ENCODE measurements at places on chromosomes 7 and 10.

DNA sequence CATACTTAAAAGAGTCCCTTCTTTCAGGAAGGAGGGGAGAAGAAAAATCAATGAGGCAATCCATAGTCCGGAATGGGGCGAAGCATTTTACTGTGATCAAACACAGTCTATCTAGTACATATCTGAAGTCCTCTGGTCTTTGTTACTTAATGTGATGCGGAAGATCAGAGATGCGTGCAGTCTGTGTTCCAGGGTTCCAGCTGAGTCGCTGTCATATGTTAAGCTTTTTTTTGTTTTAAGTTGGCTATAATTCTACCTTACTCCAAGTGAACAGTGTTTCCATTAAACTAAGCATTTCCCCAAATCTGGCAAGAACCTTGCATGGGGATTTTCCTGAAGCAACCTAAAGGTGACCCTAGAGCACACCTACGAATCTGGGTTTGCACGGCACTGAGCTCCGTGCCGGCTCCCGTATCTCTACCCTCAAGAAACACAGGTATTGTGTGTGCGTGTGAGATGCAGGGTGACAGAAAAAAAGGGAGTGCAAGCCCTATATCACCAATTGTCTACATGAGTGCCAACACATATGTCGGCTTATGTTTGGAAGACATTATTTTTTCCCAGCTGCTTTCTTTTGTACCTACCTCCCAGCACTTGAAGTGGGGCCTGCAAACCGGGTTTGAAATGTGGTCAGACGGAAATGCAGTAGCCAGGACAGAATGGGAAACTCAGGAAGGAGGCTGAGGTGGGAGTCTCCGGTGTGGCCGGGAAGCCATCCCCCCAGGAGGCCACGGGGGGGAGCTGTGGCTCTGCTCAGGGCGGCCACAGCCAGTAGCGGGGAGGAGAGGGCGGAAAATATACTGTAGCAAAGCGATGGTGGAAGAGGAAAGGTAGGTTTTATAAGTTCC is 435.8 kb upstream of the MGMT start:
- peak; percentile 81 for ATAC-seq

GRCh38 chr10:4147245-4147644 is 362.2 kb upstream of the KLF6 start:
- ATAC-seq: no peak

DNA sequence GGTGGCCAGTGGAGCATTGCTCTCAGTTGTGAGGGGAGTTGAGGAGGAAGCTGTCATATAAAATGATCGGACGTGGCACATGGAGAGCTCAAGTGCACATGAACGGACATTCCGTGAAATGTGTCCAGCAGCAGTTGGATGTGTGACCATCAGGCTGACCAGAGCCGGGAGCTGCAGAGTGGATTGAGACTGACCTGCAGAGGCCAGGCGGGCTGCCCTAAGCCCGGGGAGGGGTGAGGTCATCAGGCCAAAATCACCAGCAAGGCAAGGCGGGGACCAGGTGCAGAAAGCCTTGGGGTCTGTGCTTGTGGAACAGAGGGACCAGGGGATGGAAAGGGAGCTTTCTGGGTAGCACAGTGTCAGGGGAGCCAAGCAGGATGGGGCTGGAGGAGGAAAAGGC is 279.5 kb downstream of the CELF2 start:
- ATAC-seq: no peak

DNA sequence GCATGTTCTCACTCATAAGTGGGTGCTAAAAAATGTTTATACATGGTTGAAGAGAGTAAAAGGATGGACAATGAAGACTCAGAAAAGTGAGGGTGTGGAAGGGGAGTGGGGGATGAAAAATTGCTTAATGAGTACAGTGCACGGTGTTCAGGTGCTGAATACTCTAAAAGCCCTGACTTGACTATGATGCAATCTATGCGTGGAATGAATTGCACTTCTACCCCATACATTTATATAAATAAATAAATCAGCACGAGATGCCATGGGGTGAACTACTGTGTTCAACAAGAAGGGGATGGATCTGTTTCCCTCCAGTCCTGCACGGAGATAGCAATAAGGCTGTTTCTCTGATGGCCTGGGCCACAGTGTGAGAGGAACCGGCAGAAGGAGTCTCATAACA is 254.3 kb upstream of the LYZL1 start:
- ATAC-seq: no peak

DNA sequence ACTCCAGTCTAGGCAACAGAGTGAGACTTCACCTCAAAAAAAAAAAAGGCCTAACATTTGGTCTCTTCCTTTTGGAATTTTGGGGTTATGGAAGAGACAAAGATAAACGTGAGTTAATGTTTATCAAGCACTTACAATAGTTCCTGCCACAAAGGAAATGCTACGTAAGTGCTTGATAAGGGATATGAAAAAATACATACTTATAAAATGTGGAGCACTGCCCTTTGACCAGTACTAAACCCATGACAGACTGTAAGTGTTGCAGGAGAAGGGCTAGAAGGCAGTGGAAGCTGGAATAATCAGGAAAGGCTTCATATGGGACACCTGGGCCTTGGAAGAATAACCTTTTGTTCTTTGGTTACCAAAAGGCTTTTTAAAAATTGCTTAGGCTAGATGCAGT is 25.5 kb downstream of the TMEM248 start:
- ATAC-seq: no peak

DNA sequence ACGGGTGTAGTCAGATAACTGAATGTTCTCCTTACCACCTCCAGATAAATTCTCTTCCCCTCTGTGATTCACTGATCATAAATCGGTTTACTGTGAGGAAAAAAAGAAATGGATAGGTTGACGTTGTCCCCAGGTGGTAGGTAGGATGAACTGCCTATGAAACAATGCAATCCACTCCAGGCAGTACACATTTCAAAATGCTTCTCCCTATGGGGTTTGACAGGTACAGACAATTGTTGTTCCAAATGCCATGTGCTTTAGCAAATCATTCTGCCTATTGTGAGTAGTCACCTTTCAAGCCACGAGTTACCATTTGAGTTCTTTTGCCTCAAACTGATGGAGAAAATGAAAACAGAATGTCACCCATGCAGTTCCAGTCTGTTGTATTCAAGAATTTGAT is 21.8 kb downstream of the VIM start:
- no peak for ATAC-seq

DNA sequence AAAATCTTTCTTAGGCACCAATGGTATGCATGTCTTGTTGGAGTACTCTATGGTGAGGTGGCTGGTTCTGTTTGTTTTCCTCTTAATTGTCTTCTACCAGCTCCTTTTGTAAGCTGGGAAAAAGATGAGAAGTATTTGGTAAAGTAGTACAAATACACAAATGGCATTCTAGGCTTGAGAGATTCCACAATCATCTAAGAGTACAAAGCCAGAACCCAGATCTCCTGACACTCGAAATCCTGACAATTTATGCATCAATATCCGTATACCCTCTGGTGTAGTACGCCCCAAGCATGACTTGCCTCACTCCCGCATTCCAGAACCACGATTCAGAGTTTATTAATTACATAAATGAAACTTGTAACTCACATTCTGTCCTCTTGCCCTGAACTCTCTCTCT is 43.5 kb downstream of the CDCA7L start:
- ATAC-seq: no peak

DNA sequence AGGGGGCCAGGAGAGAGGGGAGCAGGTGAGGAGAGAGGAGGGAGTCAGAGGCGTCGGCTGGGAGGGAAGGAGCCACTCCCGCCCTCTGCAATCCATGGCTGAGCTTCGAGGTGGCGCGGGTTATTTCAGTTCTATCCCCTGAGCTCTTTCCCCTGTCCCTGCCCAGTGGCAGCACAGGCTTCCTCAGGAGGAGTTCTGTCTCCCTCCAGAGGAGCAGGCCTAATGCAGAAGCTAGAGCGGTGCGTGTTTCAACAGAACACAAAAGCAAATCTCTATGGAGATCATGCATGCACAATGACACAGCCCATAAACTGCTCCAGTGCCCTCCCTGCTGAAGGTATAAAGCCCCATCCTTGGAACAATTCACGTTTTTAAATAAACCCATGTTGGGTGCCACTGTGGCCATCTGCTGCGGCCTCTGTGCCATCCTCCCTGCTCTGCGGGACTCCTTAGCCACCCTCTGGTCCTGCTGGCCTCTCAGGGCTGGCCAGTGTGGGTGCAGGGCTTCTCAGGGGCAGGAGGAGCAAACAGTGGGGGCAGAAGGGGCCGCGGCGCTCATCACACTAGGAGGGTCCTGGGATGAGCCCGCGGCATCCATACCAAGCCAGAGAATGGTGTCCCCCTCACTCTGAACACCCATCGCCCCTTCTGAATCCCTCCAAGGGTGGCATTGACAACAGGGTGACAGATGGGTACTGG is 192.6 kb upstream of the LYZL2 start:
- no peak for ATAC-seq

GRCh38 chr10:47160261-47160908 is 139.6 kb upstream of the GDF10 start:
- no peak for ATAC-seq

DNA sequence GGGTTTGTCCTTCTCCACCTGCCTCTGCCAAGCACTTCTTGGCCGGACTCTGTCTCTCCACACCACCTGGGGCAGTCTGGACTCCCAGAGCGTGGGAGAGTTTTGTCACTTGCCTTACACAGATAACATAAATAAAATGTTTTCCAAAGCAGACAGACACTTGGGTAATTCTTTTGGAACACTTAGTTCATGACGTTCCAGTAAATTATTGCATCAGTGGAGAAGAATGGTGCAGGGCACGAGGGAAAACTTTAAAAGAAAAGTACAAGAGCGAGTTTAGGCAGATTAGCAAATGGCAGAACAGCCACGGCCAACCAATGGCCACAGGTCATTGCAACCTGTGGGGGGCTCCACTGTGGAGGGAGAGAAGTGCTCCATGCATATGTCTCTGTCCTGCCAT is 170.6 kb upstream of the GRB10 start:
- ATAC-seq: peak; percentile 47

DNA sequence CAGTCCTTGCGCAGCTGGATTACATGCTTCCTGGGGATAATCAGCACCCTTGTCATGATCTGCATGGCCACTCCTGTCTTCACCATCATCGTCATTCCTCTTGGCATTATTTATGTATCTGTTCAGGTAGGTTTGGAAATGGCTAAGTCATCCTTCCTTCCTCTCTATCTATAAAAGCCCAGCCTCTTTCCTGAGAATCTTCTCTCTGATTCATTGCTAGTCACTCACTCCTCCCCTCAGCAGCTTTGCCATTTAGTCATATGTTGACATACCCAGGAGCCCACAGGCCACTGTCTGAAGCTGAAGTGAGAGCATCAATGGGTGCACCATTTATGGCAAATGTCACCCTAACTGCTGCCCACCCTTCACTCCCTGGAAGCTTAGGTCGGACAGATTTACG is 52.0 kb downstream of the ABCC2 start:
- no peak for ATAC-seq

GRCh38 chr10:6020826-6021225 is 41.3 kb downstream of the IL2RA start:
- ATAC-seq: peak; percentile 35

GRCh38 chr7:3697472-3697871 is 396.4 kb downstream of the SDK1 start:
- ATAC-seq: no peak

DNA sequence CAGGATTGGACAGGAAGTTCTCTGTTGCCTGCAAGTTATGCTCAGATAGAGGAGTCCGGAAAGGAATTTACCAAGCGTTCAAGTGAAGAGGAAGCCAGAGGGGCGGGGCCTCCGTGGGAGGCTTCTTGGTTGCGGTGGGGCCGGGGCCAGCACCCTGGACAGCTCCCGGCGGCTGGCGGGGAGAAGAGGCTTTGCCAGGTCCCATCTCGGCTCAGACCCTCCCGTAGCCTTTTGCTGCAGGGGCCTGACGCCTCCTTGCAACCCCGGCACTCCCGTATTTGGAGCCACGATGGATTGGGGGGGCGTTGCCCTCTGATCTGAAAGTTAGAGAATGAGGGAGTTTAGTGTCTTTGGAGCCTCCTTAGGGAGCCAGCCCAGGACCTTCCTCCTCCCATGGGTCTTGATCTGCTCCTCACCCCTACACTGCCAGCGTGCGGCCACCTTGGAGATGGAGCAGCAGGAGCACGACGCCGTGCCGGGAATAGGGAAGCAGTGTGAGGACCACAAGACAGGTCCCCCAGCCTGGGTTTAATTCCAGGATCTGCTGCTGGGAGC is 3.1 kb upstream of the SLC18A3 start:
- no peak for ATAC-seq

DNA sequence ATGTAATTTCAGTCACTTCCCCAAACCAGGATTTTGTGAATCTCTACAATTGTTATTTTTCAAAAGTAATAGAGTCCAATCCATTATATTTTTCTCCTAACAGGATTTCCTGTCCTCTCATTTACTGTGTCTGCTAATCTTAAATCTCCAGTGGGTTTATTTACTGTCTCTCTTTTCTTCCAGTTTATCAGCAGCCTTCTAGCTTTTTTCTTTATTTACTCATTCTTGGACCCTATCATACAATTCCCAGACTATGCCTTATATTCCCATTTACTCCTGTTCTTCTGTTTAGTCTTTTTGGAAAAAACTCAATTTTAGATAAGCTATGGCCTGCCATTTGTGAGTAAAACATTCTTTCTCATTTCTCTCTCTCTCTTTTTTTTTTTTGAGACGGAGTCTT is 94.7 kb downstream of the STK31 start:
- no peak for ATAC-seq

DNA sequence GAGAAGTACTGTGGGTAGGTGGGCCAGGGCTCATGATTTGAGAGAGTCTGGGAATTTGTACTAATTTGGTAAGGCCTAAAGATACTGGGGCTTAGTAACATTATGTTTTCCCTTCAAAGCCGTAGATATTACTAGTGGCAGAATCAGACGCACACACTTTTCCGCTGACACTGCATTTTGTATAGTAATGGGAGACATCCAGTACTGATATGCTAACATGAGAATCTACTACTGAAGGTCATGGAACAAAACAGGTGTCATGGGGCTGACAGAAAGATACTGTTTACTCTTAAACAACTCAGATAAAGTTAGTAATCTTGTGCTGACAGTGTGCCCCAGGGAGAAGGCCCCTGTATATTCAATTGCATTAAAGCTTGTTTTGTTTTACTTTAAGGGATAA is 11.1 kb upstream of the GIMAP7 start:
- no peak for ATAC-seq

DNA sequence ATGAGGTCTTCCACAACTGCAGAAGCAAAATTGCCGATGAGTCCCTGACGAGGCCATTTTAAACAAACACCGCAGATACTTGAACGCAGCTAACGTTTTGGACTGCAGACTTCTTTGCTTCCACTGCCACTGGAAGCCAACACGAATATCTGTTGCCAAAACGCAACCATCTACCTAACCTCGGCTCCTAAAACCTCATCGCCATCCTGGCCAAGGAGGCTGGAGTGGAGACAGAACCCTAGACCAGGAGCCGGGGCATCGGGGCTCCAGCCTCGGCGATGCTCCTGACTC is 493 bp downstream of the WDR91 start:
- peak; percentile 1 for ATAC-seq

DNA sequence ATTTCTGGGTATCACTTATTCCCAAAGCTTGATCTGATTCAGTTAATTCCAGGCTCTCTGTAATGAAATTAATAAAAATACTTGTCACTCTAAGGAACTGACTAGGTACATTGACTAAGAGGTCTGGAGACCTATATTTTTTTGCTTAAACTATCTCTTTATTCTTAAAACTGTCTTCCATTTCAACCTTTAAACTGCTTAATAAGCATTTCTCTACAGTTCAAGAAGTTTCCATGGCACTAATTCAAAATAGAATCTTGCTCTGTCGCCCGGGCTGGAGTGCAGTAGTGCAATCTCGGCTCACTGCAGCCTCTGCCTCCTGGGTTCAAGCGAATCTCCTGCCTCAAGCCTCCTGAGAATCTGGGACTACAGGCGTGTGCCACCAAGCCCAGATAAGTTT is 117.4 kb downstream of the MTPAP start:
- ATAC-seq: no peak

- no peak for ATAC-seq
Measured at GRCh38 chr10:14181567-14181936, 149.2 kb downstream of the FRMD4A start.
